ENCODE measurements at places on chromosomes 13 and 19.

GRCh38 chr13:70756088-70756487 is 647.8 kb upstream of the KLHL1 start:
- DNase-seq: no peak

DNA sequence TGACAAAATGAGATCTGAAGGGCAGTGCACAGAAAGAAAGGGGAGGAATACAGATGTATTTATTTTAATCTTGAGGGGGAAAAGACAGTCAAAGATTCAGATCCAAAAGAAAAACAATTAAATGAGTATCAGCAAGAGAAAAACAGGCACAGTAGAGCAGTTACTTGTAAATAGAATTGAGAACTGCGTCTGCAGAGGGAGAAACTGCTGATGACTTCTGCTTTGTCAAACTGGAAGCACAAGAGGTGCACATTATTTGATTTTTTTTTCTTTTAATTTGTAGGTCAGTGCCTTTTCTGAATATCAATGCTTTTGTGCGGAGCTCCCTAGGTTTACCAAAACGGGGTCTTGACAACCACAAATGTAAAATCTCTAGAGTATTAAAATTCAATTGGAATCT is 37.3 kb downstream of the EFNB2 start:
- no peak for DNase-seq

DNA sequence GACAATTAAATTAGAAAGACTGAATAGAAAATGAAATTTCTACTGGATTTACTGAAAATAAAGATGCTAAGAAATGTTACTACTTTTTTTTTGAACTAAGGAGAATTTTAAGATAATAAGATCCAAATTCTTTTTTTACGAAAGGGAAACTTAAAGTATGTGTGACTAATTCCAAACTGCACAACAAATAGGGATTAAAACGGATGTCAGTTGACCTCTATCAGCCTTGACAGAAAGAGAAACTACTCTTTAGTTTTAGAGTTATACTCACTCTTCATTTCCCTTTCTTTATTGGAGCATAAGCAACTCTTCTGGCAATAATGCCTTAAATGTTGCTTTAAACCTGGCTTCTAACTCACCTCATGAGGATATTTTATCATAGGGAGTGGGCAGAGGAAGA is 273.8 kb downstream of the SLITRK6 start:
- no peak for DNase-seq

DNA sequence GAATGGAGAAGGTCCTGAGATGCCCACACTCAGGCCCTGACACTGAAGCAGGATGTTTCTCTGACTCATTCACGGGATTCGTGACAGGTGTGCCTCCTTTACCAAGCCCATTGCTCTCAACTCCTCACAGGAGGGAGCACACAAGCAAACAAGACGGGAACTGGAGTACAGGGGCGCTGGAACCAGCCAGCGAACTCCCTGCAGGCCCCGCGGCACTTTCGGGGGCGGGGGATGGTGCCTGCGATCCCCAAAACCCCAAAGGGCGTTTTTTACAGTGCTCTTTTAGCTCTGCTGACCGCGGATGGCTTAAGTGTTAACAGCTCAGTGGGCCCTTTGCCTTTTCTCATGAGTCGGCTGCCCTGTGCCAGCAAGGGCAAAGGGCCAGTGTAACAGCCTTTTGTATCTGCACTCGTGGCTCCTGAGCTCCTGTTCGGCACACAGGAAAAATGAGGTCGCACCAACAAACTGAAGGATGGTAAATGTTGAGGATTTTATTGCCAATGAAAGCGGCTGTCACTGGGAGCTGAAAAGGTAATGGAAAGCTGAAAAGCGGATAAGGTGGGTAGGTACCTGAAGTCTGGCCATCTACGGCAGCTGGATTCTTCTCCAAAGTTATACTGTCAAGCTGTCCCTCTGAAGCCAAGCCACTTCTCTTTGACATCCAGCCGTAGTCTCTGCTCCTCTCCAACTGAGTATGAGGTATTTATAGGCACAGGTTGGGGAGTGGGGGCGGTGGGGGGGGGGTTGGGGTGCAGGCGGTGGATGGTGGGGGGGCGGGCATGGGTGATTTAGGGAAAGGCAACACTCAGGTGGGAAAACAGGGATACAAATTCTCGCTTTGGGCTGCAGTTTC is 65.0 kb upstream of the TRPC4 start:
- no peak for DNase-seq

All from stimulated activated CD8-positive, alpha-beta memory T cell treated with anti-CD3 and anti-CD28 coated beads, Interleukin-7, amount 100 ng/mL, for 24 hours (primary cell).